Right lobe of liver (tissue), 6 donors: ENCODE measurements at places on chromosomes 6 and 20. TPM values are rescaled to one million over a fixed set of nuclear protein-coding genes. Genes with fewer than 3 reads are reported as not detected.
A peak's percentile ranks its signal among the peaks of the same experiment; 100 is the strongest.

GRCh38 chr20:1150218-1150617 is 31.8 kb downstream of the PSMF1 start:
- H3K4me1 ChIP-seq: peaks cover 7% of the 10 kb centered on the region
- no peak overlapping the region for H3K4me3 ChIP-seq
- no peaks in the 10 kb centered on the region for H3K27me3 ChIP-seq
- peak overlapping the region; percentile 44 for H3K27ac ChIP-seq

DNA sequence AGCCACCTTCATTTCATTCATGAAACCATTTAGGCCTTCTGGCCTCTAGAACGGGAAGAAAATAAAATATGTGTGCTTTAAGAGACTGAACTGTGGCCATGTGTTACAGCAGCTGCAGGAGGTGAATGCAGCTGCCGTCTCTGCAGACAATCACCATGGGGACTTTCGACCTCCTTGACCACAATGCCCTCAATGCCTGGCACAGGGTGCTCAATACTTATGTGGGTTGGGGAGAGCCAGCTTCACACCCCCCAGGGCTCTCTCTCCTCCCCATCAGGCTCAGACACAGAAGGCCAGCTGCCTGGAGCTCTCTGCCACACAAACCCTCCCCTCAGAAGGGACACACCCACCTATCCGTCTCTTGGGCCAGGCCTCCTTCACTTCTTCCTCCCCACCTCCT is 43.5 kb downstream of the ANKRD60 start:
- H3K27me3 ChIP-seq: no peaks in the 10 kb centered on the region
- H3K36me3 ChIP-seq: no peaks in the 10 kb centered on the region
- DNase-seq: no peak
- H3K27ac ChIP-seq: no peak overlapping the region
- no peak overlapping the region for H3K4me3 ChIP-seq

DNA sequence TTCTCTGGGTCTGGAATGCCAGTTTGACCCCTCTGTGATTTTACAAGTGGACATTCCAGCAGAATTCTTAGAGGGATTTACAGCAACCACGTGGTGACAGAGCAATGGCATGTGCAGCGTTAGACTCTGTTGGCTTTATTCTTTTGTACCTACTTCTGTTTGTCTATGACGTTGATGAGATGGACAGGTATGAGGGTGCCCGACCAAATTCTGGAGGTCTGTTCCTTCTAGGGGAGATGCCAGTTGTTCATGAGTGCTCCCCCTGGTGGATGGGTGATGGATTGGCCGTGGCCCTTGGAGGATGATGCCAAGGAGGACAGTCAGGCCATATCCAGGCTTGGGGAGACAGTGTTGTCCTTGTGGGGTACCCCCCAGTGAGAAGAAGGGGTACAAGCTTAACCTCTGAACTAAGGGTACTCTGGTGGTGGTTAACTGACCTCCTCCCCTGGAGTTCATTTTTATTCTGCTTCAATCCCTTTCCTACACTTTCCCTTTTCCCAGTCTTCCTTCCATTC is 198.6 kb downstream of the DTNBP1 start:
- no peaks in the 10 kb centered on the region for H3K27me3 ChIP-seq
- no peaks in the 10 kb centered on the region for H3K4me1 ChIP-seq
- DNase-seq: no peak
- no peaks in the 10 kb centered on the region for H3K36me3 ChIP-seq
- no peak overlapping the region for H3K27ac ChIP-seq
- no peak overlapping the region for H3K4me3 ChIP-seq

The DEFB132 gene
- total RNA-seq: 0.31 TPM

The BPIFA1 gene
- total RNA-seq: not detected
